Stimulated activated CD8-positive, alpha-beta memory T cell treated with anti-CD3 and anti-CD28 coated beads, Interleukin-7, amount 100 ng/mL, for 1 hour (primary cell): ENCODE measurements at places on chromosomes 3 and 15.

GRCh38 chr15:38528294-38528693 lies 36.3 kb downstream of the RASGRP1 start:
- DNase-seq: no peak

- no peak for DNase-seq
These were observed 1078.4 kb downstream of the ROBO1 start for GRCh38 chr3:78689378-78689777.

DNA sequence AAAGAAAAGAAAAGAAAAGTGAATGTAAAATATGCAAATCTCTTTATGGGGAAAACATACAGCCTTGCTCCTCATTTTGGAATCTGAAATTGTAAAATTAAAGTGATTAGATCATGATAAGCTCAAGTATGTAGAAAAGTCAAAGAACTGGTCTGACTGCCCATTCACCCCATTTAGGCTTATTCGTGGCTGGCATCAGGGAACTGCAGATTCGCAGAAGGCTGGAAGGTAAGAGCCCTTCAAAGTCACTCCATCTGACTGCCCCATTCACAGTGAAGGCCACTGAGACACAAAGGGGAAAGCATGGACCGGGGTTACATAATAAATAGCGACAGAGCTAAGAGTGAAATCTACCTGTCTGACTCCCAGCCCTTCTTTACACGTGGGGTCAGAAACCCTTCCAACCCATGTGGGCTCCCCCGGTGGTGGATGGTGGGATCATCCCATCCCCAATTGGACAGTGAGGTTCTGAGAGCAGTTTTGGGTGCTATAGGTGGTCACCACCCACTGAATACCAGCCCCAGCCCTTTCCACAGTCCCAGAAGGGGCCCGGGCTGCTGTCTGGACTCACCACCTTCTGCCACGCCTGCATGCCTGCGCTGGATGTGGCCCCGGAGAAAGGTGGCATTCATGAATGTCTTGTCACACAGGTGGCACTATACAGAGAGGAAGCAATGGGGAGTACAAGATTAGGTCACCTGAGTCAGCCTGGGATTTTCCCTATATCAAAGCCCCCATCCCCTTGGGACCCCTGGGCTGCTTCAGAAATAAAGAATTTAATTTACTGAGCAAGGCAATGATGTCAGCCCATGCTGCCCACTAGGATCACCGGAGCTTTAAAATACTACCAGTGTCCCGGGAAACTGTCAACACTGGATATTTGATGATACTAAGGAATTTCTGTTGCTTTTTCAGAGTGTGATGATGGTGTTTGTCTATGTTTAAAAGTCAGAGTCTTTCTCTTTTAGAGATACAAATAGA lies 17.9 kb downstream of the DZIP1L start:
- DNase-seq: no peak

- no peak for DNase-seq
These were observed 14.7 kb upstream of the AGTR1 start for GRCh38 chr3:148682997-148683396.

DNA sequence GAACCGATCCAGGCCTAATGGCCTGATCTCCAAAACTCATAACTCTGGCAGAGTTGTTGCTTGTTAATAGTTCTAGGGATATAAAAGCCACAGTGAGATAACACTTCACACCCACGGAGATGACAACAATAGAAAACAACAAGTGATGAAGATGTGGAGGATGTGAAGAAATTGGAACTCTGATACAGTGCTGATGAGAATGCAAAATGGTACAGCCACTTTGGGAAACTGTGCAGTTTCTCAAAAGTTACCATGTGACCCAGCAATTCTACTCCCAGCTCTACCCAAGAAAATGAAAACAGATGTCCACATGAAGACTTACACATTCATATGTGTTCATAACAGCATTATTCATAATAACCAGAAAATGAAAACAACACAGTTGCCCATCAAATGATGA lies 3.8 kb downstream of the CMTM7 start:
- DNase-seq: no peak

DNA sequence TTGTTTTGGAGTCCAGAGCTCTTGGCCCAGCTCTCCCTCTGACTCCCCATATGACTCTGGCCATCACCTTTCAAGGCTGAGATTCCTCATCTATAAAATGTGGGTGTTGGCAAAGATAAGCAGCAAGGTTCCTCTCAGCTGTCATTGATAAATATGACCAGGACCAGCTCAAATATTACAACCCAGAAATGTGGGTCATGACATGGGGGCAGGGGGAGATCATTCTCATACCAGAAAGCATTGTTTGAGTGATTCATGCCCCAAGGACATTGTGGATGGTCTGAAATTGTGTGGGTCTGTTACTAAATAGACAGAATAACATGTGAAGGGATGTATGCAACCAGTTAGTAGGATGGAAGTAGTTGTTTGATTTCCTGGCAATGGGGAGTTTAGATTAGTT lies 13.9 kb downstream of the UPK1B start:
- no peak for DNase-seq

GRCh38 chr3:10088256-10088655 lies 19.8 kb downstream of the FANCD2OS start:
- DNase-seq: no peak

DNA sequence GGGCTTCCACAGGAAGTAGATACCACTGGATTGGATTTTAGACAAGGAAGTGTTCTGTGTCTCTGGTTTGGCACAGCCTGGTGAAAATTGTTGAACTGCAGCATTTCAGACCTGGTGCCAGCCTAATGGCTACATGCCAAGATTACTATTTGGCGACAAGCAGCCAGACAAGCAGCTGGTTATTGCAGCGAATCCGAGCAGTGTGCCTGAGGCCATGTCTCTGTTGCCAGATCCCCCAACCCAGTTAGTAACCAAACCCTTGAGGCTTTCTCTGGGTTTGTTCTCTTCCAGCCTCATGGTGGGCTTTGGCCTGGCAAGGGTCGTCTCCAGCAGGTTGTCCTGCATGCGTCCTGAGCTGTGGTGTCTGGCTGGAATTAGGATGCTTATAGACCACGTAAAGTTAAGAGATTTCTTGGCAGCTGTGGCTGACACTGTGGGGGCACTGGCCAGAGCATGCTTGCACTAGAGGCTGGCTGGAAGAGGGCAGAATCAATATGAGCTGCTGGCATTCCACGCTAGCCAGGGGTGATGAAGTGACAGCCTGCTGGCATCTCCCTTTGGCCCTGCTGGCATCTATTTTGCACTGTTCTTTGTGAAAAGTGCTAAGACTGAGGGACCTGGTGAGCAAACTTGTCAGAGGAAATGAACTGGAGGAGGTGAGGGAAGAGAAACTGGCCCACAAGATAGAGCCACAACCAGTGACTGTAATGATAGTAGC lies 172.6 kb downstream of the RBMS3 start:
- DNase-seq: no peak

DNA sequence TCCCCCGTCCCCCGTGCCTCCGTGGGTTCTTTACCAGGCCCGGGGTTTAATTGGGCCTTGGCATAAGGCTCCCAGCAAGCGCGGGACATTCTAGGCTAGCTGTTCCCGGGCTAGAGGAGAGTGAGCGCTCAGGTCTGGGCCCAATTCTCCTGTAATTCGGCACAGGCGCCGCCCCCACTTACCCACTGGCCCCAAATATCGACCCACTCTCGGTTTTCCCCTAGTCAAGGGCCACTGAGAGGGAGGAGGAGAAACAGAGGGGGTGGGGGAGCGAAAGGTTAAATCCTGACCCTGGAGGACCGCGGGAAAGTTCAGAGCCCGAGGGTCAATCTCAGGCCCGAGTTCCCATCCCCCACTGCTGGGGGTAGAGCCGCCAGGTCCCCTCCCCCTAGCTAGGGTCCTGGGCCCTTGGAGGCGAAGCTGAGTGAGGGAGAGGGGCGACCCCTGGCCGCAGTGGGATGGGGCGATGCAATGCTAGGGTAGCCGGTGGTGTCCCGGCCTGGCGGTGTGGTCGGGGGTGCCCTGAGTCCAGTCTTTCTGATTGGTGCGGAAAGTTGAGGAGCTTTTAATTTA lies 8.5 kb upstream of the ONECUT1 start:
- no peak for DNase-seq

DNA sequence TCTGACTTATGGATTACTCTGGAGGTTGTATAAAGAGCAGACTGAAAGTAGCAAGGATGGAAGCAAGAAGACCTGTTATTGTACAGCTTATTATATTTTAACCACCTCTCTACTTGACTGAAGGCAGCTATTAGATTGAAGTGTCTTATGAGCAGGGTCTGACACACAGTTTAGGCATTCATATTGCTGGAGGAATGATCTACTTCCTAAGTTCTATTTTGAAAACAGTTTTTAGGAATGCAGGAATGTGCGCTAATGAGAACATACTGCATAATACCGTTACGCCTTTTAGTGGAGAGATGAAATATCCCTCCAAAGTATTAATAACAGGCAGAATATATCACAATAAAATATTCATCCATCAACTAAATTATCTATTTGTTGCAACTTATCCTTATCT lies 193.3 kb downstream of the ISL2 start:
- DNase-seq: no peak

DNA sequence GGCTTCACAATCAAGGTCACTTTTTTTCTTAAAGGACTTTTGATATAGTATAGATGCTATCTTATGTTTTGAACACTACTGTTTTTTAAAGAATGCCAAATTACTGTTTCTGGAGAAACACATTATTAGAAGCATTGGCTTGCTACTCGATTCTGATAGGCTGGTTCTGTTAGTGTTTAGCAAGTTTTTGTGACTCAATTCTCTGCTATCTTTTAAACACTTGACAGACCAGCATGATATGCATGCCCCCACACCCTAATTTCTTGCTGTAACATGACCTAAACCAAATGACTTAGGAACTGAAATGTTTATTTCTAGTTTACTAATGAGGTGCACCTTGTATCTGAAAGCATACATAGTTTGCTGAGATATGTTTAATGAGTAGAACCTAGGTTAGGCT lies 5.5 kb upstream of the IL20RB start:
- no peak for DNase-seq

GRCh38 chr3:194884649-194885315 lies 199.1 kb downstream of the FAM43A start:
- no peak for DNase-seq

DNA sequence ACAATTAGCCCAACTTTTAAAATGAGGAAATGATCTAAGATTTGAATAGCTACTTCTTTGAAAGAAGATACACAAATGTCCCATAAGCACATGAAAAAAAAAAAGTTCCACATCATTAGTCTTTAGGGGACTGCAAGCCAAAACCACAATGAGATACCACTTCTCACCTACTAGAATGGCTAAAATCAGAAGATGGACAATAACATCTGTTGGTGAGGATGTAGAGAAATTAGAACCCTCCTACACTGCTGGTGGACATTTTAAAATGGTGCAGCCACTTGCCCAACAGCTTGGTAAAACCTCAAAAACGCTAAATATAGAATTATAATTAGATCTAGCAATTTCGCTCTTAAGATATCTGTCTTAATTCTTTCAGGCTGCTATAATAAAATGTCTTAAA lies 77.1 kb downstream of the MEX3B start:
- DNase-seq: no peak

GRCh38 chr3:23198801-23199200 lies 4.3 kb upstream of the UBE2E2 start:
- no peak for DNase-seq

DNA sequence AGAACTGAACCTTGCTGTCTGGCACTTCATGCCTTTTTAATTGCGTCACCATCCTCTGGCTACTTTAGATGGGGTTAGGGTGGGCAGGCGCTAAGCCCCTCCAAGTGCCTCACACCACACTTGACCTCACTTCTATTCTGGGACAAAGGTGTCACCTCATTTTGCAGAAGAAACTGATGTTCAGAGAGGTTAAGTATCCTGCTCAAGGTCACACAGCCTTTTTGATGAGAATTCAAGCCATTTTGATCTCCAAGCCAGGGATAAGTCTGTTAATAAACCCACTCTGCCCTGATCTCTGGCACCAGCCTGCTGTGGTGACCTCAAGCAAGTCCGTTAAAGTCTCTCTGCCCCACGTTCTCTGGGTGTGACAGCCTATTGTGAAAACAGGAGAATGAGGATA lies 58.8 kb upstream of the PRR23C start:
- no peak for DNase-seq

DNA sequence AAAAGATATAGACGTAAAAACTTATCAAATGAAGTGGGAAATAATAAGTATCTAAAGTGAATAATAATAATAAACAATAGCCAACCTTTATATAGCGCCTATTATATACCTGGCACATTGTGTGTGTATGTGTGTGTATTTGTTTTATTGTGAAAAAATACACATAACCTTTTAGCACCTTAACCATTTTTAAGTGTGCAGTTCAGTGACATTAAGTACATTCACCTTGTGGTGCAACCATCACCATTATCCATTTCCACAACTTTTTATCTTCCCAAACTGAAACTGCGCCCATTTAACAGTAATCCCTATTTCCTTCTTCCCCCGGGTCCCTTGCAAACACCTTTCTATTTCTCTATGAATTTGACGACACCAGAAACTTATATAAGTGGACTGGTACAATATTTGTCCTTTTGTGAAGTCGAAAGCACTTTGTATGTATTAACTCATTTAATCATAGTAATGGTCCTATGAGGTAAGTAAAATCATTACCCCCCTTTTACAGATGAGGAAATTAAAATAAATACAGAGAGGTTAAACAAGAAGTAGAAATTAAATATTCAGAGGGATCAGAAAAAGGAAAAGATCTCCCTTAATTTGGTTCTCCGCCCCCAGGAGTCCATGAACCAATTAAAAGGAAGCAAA lies 33.5 kb downstream of the GJD2 start:
- no peak for DNase-seq

DNA sequence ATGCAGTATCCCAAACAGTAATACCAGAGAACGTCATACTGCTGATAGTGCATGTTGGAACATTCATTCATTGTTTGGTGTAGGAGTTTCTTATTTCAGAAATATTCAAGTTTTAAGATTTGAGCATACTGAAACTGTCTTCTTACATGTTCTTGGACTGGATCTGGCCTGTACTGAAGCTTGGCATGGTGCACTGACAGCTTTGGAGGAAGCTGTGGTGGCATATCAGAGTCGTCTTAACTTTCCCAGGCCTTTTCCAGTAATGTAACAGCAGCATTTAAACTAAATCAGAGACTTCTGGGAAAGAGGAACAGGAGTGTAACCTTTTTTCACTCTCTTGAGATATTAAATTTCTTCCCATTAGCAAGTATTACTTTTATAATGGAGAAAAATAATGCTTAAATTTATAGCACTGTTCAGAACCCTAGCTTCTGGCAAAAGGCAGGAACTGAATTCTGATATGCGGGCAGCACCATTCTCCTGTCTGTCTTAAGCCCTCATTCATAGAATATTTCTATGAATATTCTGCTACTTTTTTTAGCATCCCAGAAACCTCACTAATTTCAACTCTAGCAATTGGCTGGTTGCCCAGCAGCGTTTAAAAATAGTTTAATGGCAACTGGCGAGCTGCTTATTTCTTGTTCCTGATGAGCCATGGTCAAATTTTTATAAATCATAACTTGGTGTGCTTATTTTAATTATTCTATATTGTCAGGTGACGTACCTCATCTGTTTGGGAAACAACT lies 31.1 kb downstream of the DNAJC13 start:
- no peak for DNase-seq

GRCh38 chr3:188421836-188422540 lies 268.0 kb downstream of the LPP start:
- no peak for DNase-seq

GRCh38 chr15:90286678-90287077 lies 21.2 kb downstream of the NGRN start:
- DNase-seq: no peak

- DNase-seq: no peak
These were observed 6.0 kb upstream of the PHLDB2 start for GRCh38 chr3:111853068-111853467.
